ENCODE measurements at places on chromosomes 6 and 20. TPM values are rescaled to one million over a fixed set of nuclear protein-coding genes. Genes with fewer than 3 reads are reported as not detected.

DNA sequence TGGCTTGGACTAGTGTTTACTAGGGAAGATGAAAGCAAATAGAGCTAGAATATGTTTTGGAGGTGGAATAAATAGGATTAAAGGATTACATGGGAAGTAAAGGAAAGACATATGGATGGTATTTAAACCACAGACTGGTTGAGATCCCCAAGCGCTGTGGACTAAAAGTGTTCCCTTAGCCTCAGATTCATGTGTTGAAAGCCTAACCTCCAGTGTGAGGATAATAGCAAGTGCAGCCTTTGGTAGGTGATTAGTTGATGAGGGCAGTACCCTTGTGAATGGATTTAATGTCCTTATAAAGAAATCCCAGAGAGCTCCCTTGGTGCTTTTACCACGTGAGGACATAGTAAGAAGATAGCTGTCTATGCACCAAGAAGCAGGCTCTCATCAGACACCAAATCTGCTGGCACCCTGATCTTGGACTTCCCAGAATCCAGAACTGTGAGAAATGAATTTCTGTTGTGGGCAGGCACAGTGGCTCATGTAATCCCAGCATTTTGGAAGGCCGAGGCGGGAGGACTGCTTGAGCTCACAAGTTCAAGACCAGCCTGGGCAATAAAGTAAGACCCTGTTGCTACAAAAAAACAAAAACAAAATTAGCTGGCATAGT lies 57.3 kb upstream of the MCM9 start:
- DNase-seq = no peak

Gene CDK19
- 21.2 TPM for total RNA-seq

GRCh38 chr6:167529444-167530335 lies 204.8 kb downstream of the TTLL2 start:
- no peak for DNase-seq

Gene SLC22A23
- 0.38 TPM for total RNA-seq

Gene BACH2
- total RNA-seq = 32.1 TPM
